ENCODE measurements at places on chromosomes 5 and 9.
A peak's percentile ranks its signal among the peaks of the same experiment; 100 is the strongest.

DNA sequence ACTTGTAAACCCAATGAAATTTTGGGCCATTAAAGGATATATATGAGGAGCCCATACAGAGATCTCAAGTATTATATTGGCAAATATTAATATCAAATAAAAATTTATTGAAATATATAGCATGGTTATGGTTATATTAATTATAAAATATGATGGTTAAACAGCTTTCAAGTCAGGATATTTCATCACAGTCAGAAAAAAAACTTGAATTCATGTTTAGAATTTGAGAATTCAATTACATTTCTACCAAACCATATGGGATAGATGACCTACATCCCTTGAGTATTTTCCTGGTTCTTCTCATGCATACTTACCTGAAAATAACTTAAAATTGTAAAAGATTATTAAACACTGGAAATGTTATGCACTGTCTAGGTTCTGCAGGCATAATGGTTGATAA lies 956.1 kb upstream of the EDIL3 start:
- DNase-seq, result no peak
- H3K27ac ChIP-seq, result no peak overlapping the region
- H3K4me3 ChIP-seq, result no peak overlapping the region
- no peaks in the 10 kb centered on the region for H3K27me3 ChIP-seq

DNA sequence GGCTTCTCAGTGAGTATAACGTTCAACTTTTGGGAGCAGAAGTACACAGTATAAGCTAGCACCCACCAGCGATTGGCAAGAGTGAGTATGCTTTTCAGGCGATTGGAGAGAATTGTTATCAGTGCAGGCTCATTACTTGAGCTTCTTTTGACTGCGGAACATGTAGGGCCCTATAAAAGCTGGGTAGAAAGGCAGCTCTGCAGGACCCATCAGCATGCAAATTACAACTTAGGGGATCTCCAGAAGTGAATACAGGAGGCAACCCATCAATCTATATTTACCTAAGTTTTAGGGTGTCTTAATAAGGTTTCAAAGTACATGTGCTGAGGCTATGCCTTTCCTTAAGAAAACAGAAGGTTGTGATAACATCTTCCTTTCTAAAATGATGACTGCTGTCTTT lies 225.0 kb downstream of the MLLT3 start:
- H3K4me1 ChIP-seq, result no peaks in the 10 kb centered on the region
- H3K27me3 ChIP-seq, result no peaks in the 10 kb centered on the region
- H3K27ac ChIP-seq, result no peak overlapping the region
- DNase-seq, result no peak
- no peaks in the 10 kb centered on the region for H3K36me3 ChIP-seq

DNA sequence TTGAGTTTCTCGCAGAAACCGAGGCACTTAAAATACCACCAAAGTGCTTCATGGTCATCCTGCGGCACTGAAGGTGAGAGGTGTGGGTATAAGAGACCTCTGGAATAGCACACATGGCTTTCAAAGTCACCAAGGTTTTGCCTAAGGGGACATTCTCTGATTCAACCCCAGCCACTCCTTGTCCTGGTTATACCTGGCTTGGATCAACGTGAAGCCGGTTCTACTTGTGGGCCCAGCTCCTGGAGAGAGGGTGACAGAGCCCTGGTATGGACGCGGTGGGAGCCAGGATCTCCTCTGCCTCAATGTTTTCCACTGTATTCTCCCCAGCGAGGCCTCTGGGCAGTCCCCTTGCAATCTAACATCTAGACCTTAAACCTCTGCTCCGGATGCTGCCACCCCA lies 132.0 kb downstream of the FSTL4 start:
- no peak overlapping the region for H3K27ac ChIP-seq
- H3K4me1 ChIP-seq, result peaks cover 4% of the 10 kb centered on the region
- no peaks in the 10 kb centered on the region for H3K36me3 ChIP-seq
- H3K4me3 ChIP-seq, result no peak overlapping the region
- no peaks in the 10 kb centered on the region for H3K27me3 ChIP-seq
- DNase-seq, result no peak

DNA sequence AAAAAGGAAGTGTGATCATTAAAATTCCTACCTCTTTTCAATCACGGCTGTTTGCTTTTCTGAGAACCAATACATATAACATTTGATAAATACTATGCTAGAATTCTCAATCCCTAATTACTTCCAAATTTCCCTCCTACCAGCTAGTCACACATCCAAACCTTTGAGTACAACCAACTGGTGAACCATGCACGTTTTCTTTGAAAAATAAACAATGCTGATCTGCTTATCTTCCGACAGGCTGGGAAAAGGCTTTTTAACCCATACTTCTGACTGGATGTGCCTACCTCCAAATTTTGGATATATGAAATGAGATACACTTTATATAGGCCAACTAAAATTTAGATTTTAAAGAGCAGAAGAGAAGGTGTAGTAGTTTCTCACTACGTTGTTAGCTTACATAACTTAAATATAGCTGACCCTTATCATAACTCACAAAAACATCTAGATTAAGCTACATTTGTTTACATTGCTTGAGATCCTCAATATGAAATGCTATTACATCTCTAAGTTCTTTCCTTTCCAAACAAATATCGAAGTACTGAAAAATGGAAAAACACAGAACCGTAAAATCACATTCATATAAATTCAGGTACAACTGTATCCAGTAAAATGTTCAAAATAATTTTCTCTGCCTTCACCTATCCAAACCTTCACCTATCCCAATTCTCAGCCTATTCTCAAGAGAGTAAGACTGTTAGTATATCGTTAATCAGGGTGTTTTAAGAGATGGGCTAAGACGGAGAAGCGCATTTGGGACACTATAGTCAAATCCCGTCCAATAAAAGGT lies 2.1 kb downstream of the NR3C1 start:
- no peak for DNase-seq
- peaks cover 4% of the 10 kb centered on the region for H3K36me3 ChIP-seq
- H3K4me3 ChIP-seq, result peak overlapping the region; percentile 88
- no peaks in the 10 kb centered on the region for H3K4me1 ChIP-seq
- H3K27ac ChIP-seq, result peak overlapping the region; percentile 99
- no peaks in the 10 kb centered on the region for H3K27me3 ChIP-seq

- no peaks in the 10 kb centered on the region for H3K4me1 ChIP-seq
- H3K27ac ChIP-seq, result no peak overlapping the region
- no peak overlapping the region for H3K4me3 ChIP-seq
- H3K27me3 ChIP-seq, result no peaks in the 10 kb centered on the region
Observed at GRCh38 chr5:130213607-130214006, 309.3 kb downstream of the CHSY3 start.

DNA sequence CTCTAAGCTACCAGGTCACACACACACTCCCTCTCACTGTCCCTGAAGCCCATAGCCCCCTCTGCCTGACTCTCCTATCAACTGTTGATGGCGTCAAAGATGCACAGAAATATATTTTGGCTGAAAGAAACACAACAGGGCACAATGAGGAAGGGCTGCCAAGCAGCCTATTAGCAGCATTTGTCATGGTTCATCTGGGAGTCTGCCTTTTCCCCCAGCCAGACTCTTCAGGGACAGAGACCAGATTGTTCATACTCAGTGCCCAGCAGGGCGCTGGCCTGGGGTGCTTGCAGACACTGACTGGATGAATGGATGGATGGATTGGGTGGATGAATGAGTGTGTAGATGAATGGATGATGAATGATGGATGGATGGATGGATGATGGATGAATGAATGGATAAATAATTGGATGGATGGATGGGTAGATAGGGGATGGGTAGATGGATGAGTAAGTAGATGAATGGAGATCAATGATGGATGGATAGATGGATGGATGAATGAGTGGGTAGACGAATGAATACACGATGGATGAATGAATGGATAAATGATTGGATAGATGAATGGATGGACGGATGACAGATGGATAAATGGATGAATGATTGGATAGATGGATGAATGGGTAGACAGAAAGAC lies 90.5 kb downstream of the ADAMTS2 start:
- H3K27me3 ChIP-seq, result no peaks in the 10 kb centered on the region
- H3K4me1 ChIP-seq, result no peaks in the 10 kb centered on the region
- H3K4me3 ChIP-seq, result no peak overlapping the region
- peak; percentile 7 for DNase-seq

DNA sequence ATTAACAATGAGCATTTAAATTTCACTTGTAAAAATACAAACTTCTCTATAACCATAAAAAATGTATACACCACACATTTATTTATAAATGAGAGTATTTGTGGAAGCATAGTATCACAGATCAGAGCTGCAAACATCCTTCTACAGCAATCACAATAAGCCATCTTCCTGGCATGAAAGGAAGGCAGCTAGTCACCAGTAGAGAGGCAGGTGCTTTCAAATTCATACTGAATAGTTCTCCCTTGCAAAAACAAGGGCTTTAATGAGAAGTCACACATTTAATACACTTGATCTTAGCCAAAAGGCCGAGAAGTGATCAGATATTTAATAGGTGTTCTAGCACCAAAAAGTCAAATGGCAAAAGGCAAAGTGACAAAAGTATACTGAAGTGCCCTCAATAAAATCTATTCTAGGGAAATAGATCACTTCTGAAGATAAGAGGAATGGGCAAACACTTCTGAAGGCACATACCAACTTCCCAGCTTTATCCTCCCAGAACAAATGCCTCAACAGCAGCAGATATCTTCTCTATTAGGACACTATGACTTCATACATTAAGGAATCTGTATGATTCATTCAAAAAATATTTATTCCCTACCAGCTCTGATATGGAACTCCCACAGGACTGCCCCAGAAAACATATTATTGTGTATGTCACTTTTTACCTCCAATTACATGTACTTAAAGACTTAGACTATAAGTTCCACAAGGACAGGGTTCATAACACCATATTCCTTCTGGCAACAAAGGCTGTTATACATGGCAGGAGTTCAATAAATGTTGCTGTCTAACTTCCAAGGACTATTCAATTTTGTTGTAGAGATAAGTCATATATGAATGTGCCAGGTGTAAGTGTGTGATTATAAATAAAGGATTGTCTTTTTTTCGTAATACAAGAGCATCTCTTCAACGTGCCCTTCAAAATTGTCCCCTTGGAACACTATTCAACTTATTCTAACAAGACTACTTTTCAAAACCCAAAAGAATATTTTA lies 31.7 kb downstream of the MAPKAP1 start:
- no peaks in the 10 kb centered on the region for H3K36me3 ChIP-seq
- H3K27ac ChIP-seq, result no peak overlapping the region
- H3K4me1 ChIP-seq, result no peaks in the 10 kb centered on the region
- no peak overlapping the region for H3K4me3 ChIP-seq
- no peak for DNase-seq
- no peaks in the 10 kb centered on the region for H3K27me3 ChIP-seq

DNA sequence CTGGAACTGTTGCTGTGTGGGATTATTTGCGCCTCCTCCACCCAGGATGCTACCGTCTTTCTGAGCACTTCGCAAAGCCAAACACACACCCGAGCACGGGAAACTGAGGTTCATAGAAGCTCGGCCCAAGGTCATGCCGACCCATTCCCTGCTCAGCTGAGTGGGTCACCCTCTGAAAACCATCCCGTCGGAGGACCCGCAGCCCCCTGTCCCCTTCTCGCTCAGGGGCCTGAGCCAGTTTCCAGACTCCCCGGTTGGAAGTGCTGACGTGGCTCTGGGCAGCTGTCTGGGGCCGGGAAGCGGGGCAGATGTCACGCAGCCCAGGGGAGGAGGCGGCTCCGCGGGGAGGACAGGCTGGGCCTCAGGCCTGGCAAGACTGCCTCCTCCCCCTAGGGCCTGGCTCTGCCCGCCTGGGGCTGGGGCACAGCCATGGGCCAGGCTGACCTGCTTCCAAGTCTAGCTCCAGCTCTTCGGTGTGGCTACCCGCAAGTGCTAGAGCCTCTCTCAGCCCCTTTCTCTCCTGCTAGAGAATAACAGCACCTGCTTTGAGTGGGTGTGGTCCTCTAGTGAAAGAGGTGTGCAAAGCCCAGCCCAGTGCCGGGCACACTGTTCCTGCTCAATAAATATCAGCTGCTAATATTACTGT lies 9.9 kb upstream of the CXXC5 start:
- DNase-seq, result peak; percentile 94
- peaks cover 66% of the 10 kb centered on the region for H3K4me1 ChIP-seq
- H3K27ac ChIP-seq, result peak overlapping the region; percentile 88
- no peaks in the 10 kb centered on the region for H3K27me3 ChIP-seq
- H3K36me3 ChIP-seq, result no peaks in the 10 kb centered on the region

GRCh38 chr5:169651526-169651925 lies 14.5 kb downstream of the DOCK2 start:
- H3K27me3 ChIP-seq, result no peaks in the 10 kb centered on the region
- no peaks in the 10 kb centered on the region for H3K36me3 ChIP-seq
- H3K27ac ChIP-seq, result no peak overlapping the region
- no peak overlapping the region for H3K4me3 ChIP-seq

DNA sequence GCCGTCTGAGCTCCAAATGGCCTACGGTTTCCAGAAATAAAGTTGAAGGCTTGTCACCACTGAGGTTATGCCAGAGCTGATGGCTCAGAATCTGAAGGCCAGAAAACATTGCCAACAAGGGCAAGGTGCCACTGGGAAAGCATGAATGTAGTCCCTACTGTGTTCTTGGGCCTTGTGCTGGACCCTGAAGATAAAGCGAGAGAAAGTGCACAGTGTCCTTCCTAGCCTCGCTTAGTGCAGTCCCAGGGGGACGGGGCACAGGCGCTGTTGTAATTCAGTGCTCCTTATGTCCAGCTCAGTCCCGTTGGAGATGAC lies 84.5 kb downstream of the NDFIP1 start:
- H3K4me1 ChIP-seq, result no peaks in the 10 kb centered on the region
- no peak for DNase-seq
- H3K27me3 ChIP-seq, result no peaks in the 10 kb centered on the region
- no peak overlapping the region for H3K4me3 ChIP-seq
- no peaks in the 10 kb centered on the region for H3K36me3 ChIP-seq

GRCh38 chr9:122084026-122084675 lies 9.0 kb downstream of the TTLL11 start:
- H3K4me3 ChIP-seq, result no peak overlapping the region
- no peak for DNase-seq
- H3K27ac ChIP-seq, result no peak overlapping the region
- no peaks in the 10 kb centered on the region for H3K36me3 ChIP-seq

- H3K27ac ChIP-seq, result no peak overlapping the region
- no peak overlapping the region for H3K4me3 ChIP-seq
- H3K27me3 ChIP-seq, result no peaks in the 10 kb centered on the region
- no peaks in the 10 kb centered on the region for H3K4me1 ChIP-seq
- peaks cover 3% of the 10 kb centered on the region for H3K36me3 ChIP-seq
Observed at GRCh38 chr5:52945040-52945439, 44.1 kb upstream of the ITGA2 start.

- no peaks in the 10 kb centered on the region for H3K36me3 ChIP-seq
- no peak for DNase-seq
- no peaks in the 10 kb centered on the region for H3K4me1 ChIP-seq
Observed at GRCh38 chr9:15738011-15738410, 185.2 kb downstream of the CCDC171 start.

- H3K36me3 ChIP-seq, result no peaks in the 10 kb centered on the region
- no peaks in the 10 kb centered on the region for H3K4me1 ChIP-seq
- no peak overlapping the region for H3K4me3 ChIP-seq
- no peak overlapping the region for H3K27ac ChIP-seq
- DNase-seq, result no peak
- H3K27me3 ChIP-seq, result no peaks in the 10 kb centered on the region
Observed at GRCh38 chr5:155332618-155333017, 319.1 kb downstream of the KIF4B start.

All from right lobe of liver (tissue), 6 donors.